ENCODE measurements at places on chromosomes 2 and 18.

- DNase-seq = no peak
Observed at GRCh38 chr18:23189768-23190661, 54.7 kb downstream of the CABLES1 start.

- no peak for DNase-seq
Observed at GRCh38 chr18:54607213-54608027, 16.4 kb downstream of the DYNAP start.

- no peak for DNase-seq
Observed at GRCh38 chr2:68831686-68832232, 39.4 kb downstream of the BMP10 start.

DNA sequence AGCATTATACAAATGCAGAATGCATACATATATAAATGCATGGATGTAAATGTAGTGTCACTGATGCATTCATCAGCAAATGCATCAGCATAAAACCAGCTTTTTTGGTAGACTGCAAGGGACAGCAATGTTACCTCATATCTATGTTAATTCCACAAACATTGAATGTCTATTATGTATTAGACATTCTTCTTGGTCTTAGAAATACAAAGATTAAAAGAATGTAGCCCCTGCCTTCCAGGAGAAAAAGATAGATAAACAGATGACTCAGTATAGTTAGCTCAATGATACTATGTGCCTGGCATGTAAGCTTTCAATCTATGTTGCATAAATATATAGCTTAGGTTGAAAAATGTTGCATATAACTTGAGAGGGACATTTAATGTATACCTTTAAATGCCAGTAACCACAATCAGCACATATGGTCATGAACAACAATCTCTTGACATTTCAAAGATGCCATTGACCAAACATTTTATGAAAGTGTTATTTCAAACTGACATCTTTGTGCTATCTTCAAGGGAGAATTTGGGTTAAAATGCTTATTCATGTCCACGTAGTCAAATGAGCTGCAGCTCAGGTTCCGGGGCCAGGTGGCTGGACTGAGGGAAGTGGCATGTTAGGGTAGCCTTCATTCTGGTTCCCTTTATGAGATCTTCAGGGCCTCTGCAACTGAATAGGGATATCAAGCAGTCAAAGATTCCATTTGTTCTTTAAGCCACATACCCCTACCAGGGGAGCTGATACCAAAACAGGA is 45.2 kb upstream of the GCG start:
- no peak for DNase-seq

GRCh38 chr2:21981127-21981526 is 857.4 kb downstream of the TDRD15 start:
- DNase-seq = no peak

- DNase-seq = no peak
Observed at GRCh38 chr2:10352972-10353371, 50.3 kb downstream of the HPCAL1 start.

DNA sequence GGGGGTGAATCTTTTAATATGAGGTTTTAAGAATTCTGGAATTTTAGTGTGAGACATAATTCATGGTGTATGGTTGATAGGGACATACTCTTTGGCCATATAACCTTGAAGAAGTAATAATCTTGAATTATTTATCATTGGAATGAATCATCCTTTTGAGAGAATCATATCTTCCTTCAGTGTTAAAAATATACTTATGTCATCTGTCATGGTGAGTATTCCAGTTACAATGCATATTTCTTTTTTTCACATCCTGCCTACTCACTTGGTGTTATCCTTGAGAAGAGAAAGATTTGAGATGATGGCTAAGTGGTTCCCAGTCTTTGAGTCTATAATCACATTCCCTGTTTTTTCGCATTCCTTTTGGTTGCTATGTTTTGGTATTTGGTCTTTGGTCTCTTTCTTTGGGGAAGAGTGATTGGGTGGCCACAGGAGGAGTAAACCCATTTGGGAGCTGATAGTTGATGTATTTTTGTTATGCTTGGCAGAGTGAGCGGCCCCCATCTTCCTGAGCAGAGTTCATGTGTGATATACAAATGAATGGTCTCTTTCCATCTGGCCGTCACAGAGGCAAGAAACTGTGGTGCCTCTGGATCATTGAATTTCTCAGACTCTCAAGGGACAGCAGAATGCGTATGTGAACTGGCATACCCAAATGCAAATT is 21.6 kb downstream of the ASAP2 start:
- DNase-seq = no peak

DNA sequence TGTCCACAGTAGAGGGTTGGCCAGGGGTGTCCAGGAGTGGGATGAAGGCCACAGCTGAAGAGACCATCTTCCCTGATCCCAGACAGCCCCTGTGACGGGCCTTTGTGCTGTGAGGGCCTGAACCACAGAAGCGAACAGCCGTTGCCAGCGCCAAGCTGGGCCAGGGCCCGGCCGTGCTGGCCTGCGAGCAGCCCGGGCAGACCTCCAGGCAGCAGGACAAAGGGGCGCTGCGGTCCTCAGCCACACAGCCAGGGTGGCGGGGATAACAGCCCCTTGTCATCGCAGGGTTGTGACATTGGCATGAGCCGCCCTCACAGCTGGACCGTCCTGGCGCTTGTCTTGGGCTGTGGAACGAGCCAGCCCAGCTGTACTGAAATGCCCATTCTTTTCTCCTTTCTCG is 161.1 kb downstream of the FAM210A start:
- DNase-seq = no peak

DNA sequence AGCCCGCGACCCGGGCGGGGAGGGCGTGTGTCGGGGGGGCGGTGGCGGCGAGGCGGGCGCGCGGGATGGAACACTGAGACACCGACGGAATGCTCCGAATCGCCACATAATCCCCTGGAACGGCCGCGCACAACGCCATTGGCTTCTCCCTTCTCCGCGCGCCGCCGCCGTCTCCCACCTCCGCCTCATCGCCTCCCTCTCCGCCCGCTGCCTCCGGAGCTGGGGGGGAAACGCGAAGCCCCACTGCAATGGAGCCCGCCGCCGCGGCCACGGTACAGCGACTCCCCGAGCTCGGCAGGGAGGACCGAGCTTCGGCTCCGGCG is at the start of gene PHLPP1:
Gene PHLPP1, plus strand, starts transcription at position 106 of the 323 bp plus-strand sequence. Its CDS starts 143 bp downstream, at position 249.
- peak; percentile 92 for DNase-seq

DNA sequence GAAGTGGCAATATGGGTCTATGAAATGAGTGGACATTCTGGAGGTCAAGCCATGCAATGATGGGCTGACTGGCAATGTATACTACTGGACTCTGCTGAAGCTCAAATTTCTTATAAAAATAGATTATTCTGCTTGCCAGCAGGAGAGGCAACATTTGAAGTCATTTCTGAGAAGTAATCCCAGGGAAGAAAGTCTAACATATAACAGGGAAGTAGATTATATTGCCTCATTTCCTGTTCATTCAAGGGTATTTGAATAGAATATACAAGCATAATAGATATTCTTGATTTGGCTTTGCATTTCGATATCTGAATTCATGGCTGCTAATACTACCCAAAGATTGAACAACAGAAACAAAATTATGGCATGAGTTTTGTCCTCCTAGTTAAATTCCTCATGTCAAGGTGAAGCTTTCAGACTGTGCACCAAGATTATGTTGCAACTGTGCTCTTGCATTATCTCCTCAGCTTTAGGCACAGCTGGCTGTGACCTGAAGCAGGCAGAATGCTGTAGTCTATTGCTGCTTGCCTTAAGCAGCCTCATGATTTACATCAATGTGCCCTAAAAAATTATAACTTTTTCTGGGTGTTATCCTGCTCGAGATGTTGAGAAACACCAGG is 13.3 kb upstream of the TMX3 start:
- no peak for DNase-seq

DNA sequence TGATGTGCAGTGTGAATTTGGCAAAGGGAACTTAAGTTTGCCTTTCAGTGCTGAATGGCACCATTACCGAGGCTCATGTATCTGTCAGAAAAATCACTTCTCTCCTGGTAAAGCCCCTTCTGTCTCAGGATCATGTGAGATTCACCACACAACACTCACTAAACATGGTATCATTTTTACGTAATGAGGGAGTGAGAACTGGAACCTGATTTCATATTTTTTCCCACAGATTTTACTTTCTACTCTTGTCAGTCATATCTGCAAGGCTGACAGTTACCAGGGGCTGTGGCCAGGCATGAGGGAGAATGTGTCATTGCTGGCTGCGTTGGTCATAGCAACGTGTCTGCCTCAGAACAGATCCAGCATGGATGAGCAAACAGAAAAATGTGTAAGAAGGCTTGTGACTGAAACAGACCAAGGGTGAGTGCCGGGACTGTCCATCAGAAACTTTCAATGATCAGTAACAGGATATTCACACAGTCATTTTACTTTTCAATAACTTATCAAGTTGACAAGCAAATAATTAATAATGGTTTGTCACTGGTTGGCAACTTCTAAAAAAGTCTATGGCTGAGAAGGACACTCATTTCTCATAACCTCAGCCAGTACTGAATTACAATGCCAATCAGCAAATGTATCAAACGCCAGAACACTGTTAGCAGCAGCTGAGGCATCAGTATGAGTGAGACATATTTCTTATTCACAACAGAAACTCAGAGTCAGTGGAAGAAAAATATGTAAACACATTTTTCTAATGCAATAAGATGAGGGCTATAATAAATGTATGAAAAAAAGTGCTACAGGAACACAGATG is 100.5 kb downstream of the CDC42EP3 start:
- no peak for DNase-seq

GRCh38 chr18:48080546-48080945 is 150.1 kb upstream of the SMAD2 start:
- DNase-seq = no peak

GRCh38 chr18:67363694-67364093 is 152.8 kb downstream of the DSEL start:
- no peak for DNase-seq

- no peak for DNase-seq
Observed at GRCh38 chr2:60394463-60394862, 159.0 kb downstream of the BCL11A start.

DNA sequence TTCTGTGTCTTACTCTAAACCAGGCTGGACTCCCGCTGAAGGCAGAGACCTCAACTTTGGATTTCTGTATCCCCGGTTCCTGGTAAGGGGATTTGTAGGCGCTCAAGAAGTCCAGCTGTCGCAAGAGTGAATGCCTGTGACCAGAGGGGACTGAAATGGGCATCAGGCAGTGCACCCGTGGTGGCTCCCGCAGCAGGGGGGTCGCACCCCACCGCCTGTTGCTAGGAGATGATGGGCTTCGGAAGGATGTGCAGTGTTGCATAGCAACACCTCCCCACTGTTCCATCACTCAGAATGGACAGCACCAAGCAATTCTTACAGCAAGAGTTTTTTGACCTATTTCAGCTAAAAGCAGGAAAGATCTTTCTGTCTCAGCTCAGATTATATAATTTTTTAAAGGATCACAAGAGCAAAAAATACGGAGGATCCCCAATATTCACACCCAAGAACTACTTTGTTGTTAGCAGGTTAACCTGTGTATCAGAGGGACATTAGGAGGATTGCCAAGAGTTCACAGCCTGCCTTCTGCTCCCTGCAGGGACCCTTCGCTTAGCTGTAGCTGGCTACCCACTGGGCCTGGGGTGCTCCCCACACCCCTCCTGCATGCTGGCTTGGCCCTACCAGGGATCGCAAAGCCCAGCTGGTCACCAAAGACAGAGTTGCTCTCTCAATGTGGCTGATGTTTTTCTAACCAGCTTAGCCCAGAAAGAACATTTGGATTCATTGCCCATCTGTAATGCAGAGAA is 63.8 kb downstream of the SOWAHC start:
- no peak for DNase-seq

DNA sequence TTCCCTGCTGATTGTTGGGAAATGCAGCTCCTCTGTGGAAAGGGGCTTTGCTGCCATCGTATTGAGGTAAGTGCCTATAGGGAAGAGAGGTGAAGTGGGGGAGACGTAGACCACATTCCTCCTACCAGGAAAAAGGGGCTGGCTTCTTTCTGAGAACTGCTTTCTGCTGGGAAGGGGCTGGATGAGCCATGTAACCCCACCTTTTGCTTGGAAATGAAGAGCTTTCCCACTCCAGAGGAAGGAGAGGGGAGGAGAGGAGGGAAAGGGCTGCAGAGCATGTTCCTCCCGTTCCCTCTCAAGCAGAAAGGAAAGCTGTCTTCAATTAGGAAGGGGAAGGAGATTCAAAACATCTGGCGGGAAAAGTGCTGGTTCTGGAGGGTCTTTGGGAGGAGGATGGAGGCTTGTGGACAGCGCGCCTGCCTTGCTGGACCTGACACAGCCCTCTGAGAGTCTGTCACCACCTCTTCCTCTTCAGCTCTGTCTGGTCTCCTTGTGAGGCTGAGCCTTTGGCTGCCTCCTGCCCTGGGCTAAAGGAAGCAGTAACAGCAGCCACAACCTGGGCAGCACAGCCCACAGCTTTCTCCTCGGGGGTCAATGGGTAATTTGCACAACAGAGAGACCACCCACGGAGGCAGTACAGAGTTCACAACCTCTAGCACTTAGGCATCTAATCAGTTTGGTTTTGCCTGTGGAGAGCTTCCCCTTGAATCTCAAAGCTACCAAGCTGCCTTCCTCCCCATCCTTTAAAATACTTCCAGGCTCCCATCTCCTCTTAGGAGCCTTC is 410.0 kb upstream of the TNP1 start:
- DNase-seq = no peak

- no peak for DNase-seq
Observed at GRCh38 chr2:32958821-32959220, 12.1 kb downstream of the LTBP1 start.

DNA sequence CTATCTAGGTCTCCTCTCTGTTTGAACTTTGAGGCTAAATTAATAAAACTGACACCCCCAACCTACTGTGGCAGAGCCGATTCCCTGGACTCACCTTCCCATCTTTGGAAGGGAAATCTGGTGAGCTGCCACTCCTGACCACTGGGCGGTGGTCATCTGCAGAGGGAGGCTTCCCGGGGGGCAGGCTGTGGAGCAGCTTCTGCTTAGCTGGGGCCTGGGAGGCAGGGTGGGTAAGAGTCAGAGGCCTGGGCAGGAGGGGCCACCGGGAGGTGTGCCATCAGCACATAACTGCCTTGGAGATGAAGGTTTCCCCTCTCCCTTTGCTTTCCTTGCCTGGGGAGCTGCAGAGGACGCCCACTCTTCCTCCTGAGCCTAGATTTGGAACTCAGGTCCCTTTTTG is 2.3 kb upstream of the NPPC start:
- no peak for DNase-seq

GRCh38 chr18:11183637-11184036 is 34.3 kb upstream of the PIEZO2 start:
- DNase-seq = no peak

- DNase-seq = no peak
Observed at GRCh38 chr18:36387310-36387709, 89.8 kb downstream of the FHOD3 start.

- no peak for DNase-seq
Observed at GRCh38 chr2:126909366-126909765, 10.7 kb downstream of the TEX51 start.

GRCh38 chr18:55338978-55339650 is 248.9 kb downstream of the TCF4 start:
- DNase-seq = no peak
